ENCODE measurements at places on chromosomes 2 and 18.

- DNase-seq = no peak
These were observed 1.3 kb upstream of the FHL2 start for GRCh38 chr2:105400138-105400540.

GRCh38 chr2:231604101-231604684, 11.5 kb downstream of the TEX44 start:
- no peak for DNase-seq

GRCh38 chr2:204018717-204019116, 82.2 kb downstream of the ICOS start:
- no peak for DNase-seq

GRCh38 chr2:2706306-2706705, 375.2 kb upstream of the MYT1L start:
- no peak for DNase-seq

DNA sequence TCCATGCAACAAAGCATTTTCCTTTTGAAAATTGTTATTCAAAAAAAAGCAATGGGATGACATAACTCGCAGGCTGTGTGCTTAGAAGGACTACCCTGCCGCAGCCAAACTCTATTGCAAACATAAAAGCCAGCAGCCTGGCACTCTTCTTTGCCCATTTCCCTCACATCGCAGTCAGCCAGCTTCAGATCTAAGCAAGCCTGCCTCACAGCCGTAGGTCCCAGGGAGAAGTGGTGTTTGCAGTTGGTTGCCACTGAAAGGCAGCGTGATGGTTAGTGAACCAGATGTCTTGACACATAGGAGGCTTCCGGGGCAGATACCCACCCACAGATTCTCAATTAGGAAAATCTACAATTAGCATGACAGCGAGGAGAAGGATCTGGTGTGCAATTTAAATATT, 655.2 kb downstream of the RNF144A start:
- no peak for DNase-seq

DNA sequence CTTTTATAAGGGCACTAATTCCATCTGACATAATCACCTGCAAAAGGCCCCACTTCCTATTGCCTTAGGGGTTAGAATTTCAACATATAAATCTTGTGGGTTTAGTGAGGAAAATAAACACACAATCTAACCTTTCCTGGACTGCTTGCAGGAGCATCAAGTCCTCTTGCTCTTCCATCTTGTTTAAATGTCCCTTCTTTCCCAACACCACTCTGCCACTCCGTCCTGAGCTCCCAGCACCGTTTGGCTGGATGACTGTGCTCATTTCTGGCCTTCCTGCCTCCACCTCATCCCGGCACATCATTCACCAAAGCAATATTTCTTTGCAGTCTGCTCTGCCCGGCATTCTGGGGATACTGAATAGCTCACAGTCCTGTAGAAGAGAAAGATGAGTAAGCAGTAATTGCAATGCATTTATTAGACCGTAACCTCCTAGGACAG, 247.8 kb downstream of the BCL2 start:
- no peak for DNase-seq

DNA sequence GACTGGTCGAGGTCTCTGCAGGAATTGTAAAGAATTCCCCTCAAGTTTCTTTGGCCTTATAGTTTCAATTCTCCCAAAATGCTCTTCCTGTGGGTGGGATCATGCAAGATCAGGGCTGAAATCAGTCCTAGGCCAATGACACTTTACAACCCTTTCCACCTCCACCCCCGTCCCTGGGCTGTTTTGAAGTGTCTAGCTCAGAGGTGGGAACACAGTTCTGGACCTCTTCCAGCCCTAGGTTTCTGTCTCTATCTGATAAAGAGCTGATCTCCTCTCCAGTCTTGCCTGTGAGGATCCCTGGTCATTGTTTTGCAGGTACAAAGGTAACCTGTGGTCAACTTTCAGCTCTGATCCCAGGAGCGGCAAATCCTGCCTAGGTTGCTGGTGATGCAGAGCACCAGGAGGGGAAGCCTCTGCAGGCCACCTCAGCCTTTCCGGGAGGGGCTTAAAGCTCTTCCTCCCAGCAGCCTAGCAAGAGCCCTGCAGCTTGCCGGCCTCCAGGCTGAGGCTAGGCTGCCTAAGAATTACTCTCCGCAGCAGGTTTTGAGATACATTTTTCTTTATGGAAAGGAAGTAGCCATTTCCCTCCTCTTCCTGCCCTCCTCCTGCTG, 69.8 kb upstream of the WIPF1 start:
- DNase-seq = no peak

- DNase-seq = no peak
These were observed 78.4 kb downstream of the LIMS1 start for GRCh38 chr2:108612514-108613183.

- no peak for DNase-seq
These were observed 91.7 kb downstream of the DTNA start for GRCh38 chr18:34801774-34802173.

- no peak for DNase-seq
These were observed 88.7 kb downstream of the TFCP2L1 start for GRCh38 chr2:121196132-121196848.

DNA sequence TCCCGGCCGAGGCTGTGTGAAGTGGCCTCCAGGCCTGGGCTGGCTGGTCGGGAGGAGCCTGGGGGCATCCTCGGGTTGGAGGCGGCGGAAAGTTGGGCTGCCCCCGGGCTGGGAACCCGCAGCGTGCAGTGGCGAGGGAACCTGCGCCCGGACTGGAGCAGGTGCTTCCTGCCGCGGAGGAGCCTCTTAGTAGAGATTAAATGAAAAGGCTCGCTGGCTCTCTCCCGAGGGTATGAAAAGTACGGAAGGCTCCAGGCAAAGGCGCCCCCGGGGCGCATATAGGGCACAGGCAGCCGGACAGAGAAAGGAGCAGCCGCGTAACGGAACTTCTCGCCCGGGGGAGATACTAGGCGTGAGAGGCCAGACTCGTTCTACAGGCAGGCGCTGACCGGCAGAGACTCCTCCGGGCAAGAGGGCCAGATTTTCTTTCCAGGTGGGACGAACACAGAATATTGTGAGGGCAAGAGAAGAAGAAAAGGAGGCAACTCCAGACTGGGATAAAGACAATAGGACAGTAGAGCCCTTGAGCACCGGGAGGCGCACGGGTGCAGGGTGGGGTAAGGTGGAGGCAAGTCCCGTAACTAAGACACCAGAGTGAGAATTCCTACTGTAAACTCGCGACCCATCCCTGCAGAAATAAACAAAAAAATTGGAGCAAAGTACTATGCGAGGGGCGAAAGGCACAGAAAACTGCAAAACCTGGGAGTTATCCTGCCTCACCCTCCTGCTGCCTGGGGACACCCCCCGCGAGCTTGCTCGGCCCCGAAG, 816 bp downstream of the CDH2 start:
- DNase-seq = no peak

DNA sequence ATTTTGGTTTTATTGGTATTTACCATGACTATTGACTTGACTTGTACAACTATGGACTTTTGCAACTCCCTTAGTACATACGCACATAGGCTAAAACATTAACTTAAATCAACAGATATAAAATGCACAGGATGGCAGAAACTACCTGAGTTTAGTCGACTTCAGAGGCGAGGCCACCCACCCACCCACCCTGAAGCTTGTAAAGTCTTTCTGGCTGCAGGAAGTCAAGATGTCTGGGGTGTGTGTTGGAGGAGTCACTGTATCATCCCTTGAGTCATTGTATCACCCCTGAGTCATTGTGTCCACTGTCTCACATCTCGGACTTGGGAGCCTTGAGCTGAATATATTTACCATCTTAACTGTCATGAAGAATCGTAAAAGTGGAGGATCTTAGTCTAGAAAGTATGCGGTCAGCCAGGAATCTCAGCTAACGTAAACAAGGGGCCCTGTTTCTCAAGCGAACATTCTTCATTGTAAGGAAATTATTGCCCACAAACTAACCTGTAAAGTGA, 140.0 kb upstream of the ST6GAL2 start:
- DNase-seq = no peak

DNA sequence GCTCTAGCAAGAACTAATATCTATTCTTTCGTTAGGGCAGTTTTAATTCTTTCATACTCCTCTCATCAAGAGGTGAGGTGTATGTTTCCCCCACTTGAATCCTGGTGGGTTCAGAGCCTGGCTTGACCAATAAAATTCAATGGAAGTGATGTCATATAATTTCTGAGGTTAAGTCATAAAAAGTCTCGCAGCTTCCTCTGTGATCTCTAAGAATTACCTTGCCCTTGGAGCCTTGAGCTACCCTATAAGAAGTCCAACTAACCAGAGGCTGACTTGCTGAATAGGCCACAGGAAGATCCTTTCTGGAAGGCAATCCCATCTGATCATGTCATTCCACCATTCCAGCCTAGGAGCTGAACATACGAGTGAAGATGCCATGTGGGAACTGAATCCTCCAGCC, 26.1 kb upstream of the INO80D start:
- DNase-seq = no peak

DNA sequence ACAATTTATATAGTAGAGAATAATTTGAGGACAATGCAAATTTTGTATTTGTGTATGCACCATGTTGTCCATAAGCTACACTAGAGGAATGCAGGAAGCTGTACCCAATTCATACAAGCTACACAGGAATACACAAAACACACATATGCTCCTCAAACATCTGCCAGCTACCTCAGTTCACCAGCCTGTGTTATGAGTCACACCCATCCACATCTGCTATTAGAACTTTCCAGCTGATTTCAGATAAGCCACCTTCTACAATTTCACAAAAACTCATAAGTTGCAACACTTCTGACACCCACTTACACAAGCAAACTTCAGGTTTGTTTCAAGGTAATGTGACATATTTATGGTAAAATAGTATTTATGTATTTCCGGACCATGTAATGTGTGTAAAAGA, 438.9 kb downstream of the SATB2 start:
- no peak for DNase-seq

DNA sequence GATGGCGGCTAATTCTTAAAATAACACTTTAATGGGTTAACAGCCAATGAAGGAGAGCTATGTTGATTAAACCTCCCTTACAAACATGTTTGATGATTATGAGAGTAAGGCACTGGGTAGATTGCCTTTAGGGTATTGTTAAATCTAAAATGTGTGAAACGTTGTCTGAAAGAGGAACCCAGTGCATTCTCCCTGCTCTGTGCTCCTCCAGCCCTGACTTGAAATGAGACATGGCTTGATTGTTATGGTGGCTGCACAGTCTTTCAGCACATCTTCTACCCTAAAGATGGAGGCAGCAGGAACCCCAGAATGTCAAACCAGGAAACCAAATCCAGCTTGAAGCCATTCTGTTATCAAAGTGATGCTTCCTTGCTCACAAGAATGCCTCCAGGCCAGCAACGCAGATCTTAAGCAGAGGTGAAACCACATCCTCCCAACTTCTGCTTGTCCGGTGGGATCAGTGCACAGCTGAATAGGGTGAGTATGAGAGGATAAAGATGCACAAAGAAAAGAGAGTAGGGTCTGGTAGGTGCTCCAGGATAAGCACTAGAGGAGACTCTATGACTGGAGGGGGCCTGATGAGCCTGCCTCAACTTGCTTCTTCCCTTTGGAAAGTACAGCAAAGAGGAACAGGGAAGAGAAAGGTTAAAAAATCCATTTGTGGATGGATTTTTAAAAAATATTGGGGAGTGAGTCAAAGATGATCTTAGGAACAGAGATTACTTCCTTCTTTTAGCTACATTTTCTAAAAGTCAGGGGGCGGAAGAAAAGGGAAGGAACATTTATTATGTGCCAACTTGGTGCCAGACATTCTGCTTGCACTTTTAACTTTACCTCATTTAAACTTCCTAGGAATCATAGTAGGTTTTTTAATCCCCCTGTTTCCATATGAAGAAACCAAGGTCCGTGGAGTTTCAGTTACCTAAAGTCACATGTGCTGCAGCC, 523.0 kb downstream of the TXNL1 start:
- DNase-seq = no peak

DNA sequence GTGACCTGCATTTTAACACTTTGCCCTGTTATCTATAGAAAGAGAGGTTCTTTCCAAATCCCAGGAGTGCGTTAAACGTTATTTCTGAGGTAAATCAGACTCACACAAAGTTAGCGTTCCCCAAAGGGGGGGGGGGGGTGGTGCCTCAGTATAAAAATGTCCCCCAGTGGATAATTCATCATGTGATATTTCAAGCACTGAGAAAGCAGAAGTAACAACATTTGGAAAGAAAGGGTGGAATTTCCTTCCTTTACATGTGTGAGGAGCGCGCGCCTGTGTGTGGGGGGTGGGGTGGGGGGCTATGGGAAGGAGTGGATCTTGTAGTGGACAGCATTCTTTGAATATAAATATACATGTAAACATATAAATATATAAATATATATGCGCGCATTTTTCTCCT, 630.9 kb downstream of the NYAP2 start:
- no peak for DNase-seq

DNA sequence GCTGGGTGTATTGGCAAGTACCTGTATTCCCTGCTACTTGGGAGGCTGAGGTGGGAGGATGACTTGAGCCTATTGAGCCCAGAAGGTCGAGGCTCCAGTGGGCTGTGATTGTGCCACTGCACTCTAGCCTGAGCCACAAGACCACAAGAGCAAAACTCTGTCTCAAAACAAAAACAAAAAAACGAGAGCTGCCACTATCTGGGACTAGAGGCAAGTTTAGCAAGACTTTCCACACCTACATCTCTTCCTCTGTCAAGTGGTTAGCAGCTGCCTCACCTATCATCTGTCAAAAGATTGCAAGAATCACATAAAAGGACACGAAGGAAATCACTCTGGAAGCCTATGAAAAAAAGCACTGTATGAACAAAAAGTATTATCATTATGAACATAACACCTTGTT, 55.2 kb upstream of the RIOK3 start:
- DNase-seq = no peak

DNA sequence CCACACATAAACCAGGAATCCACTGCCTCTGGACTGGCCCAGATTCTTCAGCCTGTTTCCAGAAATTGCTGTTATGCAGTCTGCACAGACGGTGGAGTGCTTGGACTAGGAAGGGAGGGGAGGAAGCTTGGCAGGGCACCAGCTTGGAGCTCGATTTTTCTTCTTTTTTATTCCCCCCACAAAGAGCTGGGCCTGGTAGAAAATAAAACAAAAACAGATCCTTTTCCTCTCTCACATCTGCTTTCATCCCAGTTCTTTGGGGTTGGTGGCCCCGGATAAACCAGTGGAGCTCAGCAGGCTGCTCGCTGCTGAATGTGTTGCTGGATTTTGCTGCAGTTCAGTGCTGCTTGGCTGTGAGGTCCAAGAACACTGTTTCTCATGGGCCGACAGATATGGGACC, 16.0 kb downstream of the LRRTM1 start:
- no peak for DNase-seq

DNA sequence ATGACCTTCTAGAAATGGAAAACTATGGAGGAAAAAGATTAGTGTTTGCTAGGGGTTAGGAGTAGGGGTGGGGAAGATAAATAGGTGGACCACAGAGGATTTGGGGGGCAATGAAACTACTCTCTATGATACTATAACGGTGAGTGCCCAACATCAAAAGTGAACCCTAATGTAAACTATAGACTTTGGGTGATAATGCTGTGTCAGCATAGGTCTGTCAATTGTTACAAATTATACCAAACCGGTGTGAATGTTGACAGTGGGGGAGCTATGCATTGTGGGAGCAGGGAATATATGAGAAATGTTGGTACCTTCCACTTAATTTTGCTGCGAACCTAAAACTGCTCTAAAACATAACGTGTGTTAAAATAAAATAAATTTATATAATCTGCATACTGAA, 180.3 kb downstream of the ALK start:
- DNase-seq = no peak

GRCh38 chr2:205284334-205284733, 398.0 kb upstream of the NRP2 start:
- no peak for DNase-seq

GRCh38 chr2:205017381-205017780, 472.1 kb downstream of the PARD3B start:
- DNase-seq = no peak

- DNase-seq = no peak
These were observed 18.4 kb downstream of the STK25 start for GRCh38 chr2:241489733-241490680.
